ENCODE measurements at places on chromosomes 5 and 9.
A peak's percentile ranks its signal among the peaks of the same experiment; 100 is the strongest.

- DNase-seq, result no peak
Measured at GRCh38 chr5:73954381-73954780, 328.4 kb downstream of the ARHGEF28 start.

GRCh38 chr9:3807601-3808000 lies 281.8 kb upstream of the RFX3 start:
- DNase-seq, result no peak

DNA sequence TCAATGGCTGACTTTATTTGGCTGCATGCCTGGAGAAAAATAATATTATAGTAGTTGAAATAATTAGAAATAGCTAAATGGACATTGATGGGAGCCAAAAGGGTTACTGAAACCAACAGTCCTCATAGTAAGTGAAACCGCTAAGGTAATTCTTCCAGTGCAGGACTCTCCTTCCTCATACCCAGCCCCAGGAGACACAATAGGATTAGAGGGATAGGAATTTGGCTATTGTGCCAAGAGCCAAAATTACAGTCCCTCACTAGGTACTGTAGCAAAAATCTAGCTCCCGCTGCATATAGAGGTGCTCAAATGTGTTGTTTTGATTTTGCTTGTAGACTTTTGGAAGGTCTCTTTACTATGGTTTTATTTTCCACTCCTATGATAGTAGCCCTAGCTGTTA lies 20.2 kb downstream of the GLDC start:
- DNase-seq, result no peak

DNA sequence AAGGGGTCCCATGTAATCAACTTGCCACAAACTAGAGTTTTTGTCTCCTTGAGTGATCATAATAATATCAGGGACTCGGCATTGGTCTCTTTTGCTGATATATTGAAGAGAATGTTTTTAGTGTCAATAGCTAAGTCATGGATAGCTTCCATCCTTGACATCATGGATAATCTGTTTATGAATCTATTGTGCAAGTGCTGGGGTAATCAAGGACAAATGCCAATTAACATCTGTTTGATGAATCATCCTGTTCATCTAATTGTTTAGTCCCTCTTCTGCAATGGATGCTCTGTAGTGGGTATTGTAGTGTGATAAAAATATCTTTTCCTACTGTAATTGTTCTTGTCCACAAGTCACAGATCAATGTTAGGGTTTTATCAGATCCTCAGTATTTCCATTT lies 607.5 kb upstream of the SEMA6A start:
- DNase-seq, result no peak

DNA sequence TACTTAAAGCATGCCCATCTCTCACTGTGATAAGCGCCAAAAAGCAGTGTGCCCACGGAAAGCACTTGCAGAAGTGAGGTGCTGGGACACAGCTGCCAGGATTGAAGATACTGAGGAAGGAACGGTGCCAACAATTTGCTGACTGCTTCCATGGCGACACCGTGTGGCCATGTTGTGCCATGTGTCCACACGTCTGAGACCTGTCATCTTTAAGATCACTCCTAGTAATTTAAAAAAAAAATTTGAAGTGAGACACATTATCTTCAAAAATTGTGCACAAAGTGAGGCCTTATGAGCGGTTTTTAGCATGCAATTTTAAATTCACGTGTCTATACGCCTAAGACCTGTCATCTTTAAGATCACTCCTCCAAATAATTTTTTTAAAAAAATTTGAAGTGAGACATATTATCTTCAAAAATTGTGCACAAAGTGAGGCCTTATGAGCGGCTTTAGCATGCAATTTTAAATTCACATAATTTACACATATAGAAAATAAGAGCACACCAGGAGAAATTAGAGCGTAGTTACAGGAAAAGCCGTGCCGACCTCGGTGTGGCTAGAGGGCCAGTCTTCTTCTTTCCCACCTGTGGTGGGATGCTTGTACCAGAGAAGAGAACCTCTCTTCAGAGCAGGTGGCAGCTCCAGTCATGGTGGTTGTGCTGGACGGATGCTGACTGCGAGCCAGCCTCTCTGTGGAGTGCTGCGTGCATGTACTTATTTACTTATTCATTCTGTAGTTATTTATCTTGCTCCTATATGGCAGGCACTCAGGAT lies 21.4 kb upstream of the FLT4 start:
- peak; percentile 8 for DNase-seq

DNA sequence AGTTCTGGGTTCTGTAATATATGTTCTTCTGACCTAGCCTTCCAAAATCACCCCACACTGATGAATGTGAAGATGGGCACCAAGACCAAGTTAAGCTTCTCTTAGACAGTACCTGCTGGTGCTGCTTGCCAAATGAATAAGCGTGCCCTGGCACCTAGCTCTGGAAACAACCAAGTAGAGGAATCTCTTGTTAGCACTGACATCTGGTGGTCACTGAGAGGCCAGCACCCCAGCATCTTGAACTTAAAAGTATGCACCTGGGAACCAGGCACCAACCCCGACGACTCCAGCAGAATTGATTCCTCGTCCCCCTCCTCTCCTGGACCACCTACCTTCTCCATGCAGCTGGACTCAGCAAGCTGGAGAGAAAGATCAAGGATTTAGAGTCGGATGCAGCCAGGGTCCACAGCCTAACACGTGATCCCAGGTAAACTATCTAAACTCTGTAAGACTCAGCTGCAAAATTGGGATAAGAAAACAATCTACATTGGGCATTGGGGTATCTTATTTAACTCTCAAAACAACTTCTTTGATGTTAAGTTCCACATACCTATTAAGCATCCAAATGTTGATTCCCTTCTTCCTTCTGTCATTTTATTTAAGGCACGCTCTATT lies 89.8 kb downstream of the SLC1A3 start:
- DNase-seq, result peak; percentile 61

DNA sequence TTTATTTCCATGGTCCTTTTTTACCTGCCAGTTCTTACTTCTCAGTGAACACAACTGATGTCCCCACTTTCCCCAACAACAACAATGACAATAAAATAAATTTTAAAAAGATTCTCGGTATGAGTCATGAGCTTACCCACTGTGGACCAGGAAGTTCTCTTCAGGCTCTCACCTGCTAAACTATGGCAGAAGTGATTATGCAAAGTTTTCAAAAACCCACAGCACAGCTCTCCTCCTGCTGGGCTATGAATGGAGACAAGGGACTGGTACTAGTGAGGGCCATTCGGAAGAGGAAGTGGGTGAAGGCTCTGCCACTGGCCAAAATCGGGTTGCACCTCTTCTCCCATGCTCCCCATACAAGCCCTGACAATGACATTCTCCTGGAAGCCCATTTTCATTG lies 429.4 kb downstream of the PIK3R1 start:
- no peak for DNase-seq

DNA sequence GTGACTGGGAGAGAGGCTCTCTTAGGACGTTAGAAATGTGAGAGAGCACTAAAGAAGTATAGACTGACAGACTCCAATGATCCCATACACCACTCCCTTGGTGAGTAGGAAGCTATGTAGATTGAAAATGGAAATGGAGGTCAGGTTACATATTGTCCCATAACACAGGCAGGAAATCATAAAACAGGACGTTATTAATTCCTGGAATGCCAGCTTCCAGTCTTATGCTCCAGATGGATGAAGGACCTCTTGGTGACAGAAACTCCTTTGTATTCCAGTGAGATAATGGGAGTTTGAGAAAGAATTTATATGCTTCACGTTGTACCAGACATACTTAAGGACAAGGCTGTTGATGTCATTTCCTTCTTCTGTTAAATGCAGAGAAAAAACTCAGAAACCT lies 338.2 kb upstream of the ITGA1 start:
- DNase-seq, result no peak

- DNase-seq, result peak; percentile 100
Measured at GRCh38 chr5:173472164-173472563, 143.9 kb upstream of the STC2 start.

DNA sequence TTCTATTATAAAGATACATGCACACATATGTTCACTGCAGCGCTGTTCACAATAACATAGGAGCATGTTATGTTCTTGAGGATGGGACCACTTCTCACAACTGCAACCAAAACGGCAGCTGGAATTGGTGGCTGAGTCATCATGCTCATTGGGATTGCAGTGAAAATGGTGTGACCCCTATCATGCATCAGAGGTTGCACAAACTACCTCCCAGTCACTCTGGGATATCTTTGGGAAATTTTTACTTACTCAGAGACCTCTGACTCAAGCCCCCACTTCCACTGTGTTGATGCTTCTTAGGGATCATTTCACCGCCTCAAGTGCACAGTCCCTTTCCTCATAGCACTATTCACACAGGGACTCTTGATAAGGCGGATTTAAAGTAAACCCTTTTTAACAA lies 474.1 kb downstream of the BNC2 start:
- DNase-seq, result no peak

- no peak for DNase-seq
Measured at GRCh38 chr9:120997502-120997901, 52.6 kb downstream of the C5 start.

GRCh38 chr9:87441251-87441650 lies 56.4 kb upstream of the DAPK1 start:
- no peak for DNase-seq

DNA sequence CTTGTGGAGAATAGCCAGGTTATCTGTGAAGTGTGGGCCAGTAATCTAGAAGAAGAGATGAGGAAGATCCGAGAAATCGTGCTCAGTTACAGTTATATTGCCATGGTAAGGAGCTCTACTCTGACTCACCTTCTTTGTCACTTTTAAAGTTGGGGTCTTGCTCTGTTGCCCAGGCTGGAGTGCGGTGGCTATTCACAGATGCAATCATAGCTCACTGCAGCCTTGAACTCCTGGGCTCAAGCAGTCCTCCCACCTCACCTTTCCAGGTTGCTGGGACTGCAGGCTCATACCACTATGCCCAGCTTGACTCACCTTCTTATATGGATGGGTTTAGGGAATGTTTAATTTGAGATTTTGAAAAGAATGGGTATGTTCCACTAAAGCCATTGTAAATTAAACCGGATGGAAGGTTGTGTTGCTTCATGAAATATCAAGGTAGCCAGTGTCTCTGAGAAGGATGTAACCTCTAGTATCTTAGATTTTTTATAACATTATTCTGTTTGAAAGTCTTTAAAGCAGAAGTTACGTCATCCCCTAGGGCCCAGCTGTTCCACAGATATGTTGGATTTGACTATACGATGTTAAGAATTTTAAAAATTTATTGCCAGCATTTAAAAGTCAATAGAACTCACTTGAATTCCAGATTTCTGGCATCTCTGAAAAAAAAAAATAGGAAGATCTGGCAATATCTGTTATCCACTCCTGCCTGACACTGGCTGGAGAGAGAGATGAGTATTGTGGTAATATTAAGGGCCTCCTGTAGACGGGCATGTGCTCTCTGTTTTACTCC lies 5.1 kb downstream of the CNOT8 start:
- no peak for DNase-seq
